Stimulated activated CD4-positive, alpha-beta T cell treated with anti-CD3 and anti-CD28 coated beads, Interleukin-4, amount 100 ng/mL, for 24 hours (primary cell): ENCODE measurements at places on chromosomes 2 and 18.

DNA sequence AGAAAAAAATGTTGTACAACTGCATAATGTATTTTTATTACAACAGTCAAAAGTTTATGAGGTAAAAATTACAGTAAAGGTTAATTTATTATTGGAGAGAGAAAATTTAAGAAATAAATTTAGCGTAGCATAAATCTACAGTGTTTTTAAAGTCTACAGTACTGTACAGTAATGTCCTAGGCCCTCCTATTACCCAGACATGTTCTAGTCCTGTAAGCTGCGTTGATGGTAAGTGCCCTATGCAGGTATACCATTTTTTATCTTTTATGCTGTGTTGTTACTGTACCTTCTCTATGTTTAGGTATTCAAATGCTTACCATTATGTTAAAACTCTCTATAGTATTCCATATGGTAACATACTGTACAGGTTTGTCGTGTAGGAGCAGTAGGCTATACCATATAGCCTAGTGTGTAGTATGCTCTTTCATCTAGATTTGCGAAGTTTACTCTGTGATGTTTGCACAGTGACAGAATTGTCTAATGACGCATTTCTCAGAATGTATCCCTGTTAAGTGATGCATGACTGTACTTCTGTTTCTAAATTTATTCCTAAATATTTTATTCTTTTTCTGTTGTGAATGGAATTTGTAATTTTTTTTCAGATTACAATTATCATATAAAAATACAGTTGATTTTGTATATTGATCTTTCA is 24.5 kb downstream of the ABI2 start:
- DNase-seq, result no peak

DNA sequence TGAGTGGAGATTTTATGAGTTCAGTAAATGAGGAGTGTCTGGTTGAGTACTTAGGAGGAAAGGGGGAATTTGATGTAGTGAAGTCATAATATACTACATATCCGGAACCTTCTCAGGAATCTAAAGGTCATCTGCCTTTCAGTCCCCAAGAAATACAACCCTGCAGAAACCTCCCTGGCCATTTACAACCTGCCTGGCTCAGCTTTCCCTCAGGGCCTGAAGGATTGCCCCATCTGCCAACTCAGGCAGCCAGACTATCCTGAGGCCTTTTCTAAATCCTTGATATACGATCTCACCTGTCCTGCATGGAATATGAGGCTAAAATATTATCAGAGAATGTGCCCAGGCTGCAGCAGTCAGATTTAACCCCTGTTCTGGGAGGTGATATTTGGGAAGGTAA is 165.4 kb upstream of the SPOPL start:
- DNase-seq, result no peak

- no peak for DNase-seq
Observed at GRCh38 chr18:34219651-34220050, 5.1 kb downstream of the NOL4 start.

GRCh38 chr18:67451960-67452359 is 64.6 kb downstream of the DSEL start:
- no peak for DNase-seq

- DNase-seq, result peak; percentile 33
Observed at GRCh38 chr2:127084611-127085316, 22.2 kb downstream of the BIN1 start.

GRCh38 chr18:1619507-1619906 is 714.8 kb downstream of the ADCYAP1 start:
- DNase-seq, result no peak

DNA sequence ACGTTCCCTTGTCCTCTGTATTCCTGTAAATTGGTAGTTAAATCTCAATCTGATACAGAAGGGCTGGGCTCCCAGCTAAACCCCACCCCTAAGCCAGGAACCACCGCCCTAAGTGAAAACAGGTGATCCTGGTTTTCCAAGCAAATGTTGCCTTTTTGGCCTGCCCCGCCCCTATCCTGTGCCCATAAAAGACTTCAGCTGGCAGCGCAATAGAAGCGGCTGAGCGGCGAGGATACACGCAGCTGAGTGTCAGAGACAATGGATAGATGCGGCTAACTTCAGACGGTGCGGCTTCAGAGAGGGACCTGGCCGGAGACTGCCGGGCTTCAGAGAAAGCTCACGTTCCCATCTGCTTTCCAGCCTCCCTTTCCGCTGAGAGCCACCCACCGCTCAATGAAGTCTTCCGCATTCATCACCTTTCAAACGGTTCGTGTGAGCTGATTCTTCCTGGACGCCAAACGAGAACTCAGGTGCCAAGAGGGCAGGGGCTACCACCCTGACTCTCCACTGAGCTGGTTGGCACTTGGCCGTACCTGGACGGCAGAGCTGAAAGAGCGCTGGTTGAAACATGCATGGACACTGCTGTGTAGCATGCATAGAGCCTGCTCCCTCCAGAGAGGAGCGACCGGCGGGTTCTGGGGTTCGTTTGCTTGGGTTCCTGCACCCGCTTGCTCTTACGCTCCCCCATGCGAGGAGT is 49.5 kb upstream of the POLE4 start:
- DNase-seq, result no peak

- DNase-seq, result no peak
Observed at GRCh38 chr2:199316851-199317250, 140.9 kb downstream of the SATB2 start.

DNA sequence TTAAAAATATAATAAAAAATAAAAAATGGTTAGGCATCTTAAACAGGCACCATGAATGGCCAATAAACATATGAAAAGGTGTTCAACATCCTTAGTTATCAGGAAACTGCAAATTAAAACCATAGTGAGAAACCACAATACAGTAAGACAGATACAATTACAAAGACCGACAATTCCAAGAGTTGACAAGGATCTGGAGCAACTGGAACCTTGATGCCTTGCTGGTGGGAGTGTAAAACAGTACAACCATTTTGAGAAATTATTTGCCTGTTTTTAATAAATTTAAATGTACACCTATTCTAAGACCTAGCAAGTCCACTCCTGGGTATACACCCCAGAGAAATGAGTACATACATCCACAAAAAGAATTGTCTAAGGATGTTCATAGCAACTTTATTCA is 49.1 kb downstream of the NGEF start:
- DNase-seq, result no peak

GRCh38 chr2:46389417-46389916 is 89.9 kb upstream of the TMEM247 start:
- DNase-seq, result no peak

DNA sequence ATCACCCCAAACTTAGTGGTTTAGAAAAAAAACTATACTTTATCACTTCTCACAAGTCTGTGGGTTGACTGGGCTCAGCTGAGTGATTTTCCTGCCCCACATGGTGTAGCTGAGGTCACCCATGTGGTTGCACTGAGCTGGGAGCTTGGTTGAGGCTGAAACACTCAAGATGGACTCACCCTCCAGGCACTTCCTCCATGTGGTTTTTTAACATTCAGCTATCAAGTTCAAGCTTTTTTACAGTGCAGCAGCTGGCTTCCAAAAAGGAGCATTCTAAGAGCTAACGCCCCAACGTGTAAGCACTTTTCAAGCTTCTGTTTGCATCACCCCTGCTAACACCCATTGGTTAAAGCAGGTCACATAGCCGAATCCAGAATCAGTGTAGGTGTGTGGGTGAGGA is 105.9 kb upstream of the CREB1 start:
- DNase-seq, result peak; percentile 30

DNA sequence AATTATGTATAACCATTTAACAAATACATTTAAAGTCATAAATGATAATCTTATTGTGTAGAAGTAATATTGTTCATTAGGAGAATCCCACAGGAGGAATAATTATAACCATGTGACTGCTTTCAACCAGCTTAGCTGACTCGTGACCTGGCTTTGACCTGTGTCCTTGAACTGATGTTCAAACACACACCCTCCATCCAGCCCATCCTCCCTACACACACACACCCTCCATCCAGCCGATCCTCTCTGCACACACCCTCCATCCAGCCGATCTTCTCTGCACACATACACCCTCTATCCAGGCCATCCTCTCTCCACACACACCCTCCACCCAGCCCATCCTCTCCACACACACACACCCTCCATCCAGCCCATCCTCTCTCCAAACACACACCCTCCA is 83.5 kb downstream of the EIPR1 start:
- DNase-seq, result no peak

DNA sequence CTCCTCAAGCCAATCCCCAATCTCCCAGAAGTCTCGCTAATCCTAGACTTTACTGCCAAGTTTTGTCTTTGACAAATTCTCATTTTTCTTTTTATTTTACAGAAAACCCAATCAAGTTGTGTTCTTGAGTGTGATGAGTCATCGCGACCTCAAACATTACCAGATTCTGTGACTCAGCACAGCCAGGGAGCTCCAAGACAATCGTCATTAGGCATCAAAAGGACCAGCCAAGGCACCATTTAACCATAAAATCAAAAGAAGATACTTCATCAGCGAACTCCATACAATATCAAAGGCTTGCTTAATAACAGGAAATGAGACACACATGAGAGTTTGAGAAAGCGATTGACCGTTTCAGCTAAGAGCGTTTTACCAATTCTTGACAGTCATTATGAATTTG is 146.2 kb upstream of the AGAP1 start:
- no peak for DNase-seq

- no peak for DNase-seq
Observed at GRCh38 chr2:111975053-111975552, 76.7 kb downstream of the MERTK start.

DNA sequence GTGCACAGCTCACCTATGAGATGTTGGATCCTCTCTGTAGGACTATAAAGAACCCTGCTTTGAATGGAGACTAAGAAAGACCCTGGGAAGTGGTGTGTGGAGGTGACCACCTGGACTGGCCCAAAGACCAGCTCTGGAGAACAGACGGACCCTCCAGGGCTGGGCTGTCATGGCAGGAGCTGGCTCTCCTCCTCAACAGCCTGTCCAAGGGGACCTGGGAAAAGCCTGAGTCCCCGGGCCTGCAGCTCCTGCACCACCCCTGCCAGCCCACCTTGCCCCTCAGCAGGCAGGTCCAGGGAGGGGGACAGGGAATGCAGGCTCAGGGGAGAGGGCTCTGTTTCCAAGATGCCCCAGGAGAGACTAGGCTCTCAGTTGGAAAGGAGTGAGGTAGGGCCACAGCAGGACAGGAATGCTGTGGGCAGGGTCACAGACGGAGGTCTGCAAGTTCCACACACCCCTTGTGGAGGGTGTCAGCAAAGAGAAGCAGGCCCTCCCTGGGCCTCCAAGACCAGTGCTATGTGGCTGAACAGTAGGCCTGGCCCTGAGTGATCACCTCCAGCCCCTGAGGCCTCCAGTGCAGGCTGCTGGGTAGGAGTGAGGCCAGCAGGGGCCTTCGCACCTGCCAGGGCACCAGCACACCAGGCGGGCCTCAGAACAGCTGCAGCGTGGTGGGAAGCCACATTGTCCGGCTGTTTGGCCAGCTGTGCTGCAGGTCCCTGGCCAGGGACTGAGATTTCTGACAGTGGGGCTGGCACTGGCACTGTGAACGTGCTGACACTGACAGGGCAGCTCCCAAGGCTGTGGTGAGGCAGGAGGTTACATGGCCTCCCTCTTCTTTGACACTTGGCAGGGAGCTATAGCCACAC is 86.4 kb upstream of the OTOS start:
- DNase-seq, result no peak

DNA sequence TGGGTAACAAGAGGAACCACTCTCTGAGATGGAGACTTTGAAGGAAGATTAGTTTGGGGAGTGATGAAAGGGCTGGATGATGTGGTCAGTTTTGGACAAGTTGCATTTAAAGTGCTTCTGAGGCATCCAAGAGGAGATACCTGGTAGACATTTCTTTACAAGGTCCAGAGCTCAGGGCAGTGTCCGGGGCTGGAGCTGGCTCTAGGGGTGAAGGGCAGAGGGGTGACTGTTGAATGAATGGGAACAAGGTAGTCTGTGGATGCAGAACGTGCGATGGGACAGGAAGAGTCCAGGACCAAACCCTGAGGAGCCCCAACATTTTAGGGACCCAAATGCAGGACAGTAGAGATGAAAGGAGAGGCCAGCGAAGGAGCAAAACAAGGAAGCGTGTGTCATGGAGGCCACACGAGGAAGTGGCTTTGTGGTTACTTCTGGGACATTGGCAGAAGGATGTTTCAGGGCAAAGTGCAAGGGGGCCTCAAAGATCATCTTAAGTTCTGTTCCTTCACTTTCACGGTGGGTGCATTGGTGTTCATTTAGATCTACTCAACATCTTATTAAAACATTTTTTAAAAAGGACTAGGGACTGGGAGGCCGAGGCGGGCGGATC is 13.6 kb upstream of the GPR35 start:
- DNase-seq, result no peak

DNA sequence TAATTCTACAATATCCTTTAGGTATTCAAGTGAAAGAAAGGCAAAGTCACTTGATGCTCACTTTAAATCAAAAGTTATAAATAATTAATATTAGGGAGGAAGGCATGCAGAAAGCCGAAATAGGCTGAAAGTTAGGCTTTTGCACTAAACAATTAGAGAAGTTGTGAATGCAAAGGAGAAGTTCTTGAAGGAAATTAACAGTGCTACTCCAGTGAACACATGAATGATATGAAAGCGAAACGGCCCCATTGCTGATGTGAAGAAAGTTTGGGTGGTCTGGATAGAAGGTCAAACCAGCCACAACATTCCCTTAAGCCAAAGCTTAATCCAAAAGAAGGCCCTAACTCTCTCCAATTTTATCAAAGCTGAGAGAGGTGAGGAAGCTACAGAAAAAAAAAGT is 103.1 kb upstream of the CXCR4 start:
- no peak for DNase-seq

GRCh38 chr2:195820867-195821565 is 164.0 kb downstream of the SLC39A10 start:
- DNase-seq, result no peak

DNA sequence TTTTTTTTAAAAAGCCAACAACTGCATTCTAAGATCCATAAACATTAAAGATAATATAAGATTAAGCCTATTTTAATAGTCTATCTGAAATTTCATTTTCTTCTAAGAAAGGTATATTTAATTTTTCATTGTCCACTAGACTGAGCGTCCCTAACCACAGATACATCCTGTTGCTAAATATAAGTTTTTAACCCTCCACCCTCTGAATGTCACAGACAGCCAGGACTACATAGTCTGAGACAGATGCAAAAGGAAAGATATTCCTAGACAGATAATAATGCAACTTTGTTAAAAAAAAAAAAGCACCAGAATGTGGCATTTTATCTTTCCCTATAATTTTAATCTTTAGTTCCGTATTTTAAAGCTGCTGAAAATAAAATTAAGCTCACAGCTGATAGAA is 114.6 kb downstream of the ZEB2 start:
- no peak for DNase-seq

DNA sequence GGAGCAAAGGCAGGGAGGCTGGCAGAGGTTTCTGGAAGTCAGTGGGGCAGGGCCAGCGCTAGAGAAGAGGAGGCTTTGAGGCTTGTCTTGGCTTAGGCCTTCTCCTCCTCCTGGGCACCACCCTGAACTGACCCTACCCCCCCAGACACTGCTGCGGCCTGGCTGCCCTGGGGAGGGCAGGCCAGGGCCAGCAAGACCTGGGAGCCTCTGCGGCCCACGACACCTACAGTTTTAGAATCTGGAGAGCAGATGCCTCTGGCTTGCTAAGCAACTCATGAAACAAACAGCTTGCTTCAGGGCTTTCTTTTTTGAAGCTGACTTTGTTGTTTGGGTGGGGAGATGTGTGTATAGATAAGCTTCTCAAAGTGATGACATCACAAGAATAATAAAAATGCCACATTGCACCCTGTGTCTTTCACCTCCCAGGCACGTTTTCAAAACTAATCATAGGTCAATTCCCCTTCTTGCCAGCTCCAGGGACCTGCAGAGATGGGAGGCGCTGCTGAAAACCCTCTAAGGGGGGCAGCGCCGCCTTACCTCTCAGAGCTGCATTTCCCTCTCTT is 46.2 kb upstream of the SMAD7 start:
- DNase-seq, result no peak
